ENCODE measurements at places on chromosomes 5 and 9.

DNA sequence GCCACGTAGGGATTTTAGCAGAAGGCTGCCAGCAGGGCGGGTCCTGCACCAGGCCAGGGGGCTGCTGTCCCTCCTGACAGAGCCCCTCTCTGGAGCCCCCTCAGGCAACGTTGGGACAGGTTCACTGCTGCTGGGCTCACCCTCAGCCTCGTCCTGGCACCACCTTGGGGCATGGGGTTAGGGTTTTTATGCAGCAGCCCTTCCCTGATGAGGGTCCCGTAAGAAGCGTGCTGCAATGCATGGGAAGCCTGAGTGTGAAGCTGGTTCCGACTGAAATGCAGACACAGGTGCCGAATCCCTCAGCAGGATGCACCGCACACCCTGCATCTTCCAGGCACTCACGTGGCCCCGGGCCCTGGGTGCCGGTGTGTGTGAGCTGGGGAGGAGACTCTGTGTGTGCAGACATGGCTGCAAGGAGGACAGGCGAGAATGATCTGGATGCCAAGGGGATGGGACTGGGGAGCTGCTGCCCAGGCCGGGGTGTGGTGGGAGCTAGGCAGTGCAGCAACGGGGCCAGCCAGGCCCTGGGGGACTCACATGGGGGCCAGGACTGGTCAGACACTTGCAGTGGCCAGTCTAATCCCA is 27.1 kb downstream of the ZDHHC11B start:
- peak; percentile 40 for DNase-seq

DNA sequence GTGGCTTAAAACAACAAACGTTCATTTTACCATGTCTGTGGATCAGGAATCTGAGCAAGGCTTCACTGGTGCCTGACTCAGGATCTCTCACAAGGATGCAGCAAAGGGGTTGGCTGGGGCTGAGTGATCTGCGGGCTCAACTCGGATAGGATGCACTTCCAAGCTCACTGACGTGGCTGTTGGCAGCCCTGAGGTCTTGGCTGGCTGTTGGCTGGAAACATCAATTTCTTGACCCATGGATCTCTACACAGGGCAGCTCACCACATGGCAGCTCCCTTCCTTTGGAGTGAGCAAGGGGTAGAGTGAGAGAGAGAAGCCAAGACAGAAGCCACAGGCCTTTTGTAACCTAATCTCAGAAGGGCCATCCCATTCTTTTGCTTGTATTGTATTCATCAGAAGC is 202.1 kb downstream of the NXNL2 start:
- no peak for DNase-seq

GRCh38 chr5:150505041-150505511 is 2.9 kb upstream of the NDST1 start:
- no peak for DNase-seq

DNA sequence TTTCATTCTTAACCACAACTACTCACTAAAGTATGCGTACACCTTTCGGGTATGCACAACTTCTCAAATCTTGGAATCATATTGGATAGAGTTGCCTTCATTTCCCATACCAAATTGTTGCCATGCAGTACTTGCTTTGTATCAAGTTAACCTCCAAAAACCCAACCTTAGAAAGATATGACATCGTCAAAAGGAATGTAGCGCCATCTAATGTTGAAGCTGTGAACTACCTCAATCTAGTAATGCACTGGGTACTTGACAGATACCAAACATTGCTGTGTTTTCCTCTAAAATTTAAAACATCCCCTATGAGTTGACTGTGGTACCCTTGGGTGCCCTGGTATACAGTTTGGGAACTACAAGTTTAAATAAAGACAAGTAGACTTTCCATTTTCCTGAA is 318.4 kb downstream of the ARL15 start:
- no peak for DNase-seq

GRCh38 chr9:37956904-37957663 is 53.2 kb upstream of the SLC25A51 start:
- no peak for DNase-seq

DNA sequence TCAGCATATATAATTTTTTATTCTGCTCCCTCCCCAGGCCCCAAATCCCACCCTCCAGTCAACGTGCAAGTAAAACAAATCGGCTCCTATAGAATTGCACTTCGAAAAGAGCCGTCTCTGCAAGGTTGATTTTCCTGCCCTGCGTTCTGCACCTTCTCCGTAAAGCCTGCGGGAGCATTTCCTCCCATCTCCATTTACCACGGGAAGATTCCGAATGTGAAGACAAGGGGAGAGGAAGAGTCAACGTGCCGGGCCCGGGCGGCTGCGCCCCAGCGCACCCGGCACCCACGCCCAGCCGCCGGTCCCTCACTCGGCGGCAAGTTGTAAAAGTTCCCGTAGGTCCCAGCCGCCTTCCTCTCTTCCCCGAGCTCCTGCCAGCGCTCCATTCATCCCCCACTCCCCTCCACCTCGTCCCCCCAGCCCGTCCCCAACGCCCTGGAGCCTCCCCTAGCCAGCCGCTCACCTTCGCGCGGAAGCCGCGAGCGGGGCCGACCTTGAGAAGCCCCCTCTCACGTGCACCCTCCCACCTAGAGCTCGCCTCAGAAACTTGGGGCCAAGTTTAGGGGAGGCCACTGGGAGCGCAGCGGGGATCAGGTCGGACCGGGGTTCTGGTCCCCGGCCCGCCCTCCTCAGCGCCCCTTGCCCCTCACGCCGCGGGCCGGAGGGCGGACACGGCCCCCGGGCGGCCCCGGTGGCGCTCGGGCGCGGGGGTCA is 431 bp downstream of the BNC2 start:
- DNase-seq = peak; percentile 58

DNA sequence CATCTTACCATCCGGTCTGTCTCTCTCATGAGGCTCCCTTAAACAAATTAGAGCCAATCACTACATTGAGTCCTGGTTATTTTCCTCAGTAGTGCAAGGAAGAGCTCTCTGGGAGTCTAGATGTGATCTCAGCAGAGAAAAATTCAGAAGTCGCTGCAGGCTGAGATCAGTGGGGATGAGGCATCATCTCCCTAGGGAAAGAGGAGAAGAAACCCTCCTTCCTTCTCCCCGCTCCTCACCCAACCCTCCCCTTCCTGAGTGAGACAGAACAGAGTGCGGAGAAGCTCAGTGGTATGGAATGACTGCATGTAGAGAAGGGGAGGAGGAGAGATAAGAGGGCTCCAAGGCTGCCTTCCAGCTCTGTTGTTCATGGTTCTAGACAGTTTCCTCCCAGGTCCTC is 80.5 kb downstream of the PAPPA start:
- no peak for DNase-seq

- no peak for DNase-seq
These were observed 33.2 kb downstream of the MYO10 start for GRCh38 chr5:16902846-16903245.

DNA sequence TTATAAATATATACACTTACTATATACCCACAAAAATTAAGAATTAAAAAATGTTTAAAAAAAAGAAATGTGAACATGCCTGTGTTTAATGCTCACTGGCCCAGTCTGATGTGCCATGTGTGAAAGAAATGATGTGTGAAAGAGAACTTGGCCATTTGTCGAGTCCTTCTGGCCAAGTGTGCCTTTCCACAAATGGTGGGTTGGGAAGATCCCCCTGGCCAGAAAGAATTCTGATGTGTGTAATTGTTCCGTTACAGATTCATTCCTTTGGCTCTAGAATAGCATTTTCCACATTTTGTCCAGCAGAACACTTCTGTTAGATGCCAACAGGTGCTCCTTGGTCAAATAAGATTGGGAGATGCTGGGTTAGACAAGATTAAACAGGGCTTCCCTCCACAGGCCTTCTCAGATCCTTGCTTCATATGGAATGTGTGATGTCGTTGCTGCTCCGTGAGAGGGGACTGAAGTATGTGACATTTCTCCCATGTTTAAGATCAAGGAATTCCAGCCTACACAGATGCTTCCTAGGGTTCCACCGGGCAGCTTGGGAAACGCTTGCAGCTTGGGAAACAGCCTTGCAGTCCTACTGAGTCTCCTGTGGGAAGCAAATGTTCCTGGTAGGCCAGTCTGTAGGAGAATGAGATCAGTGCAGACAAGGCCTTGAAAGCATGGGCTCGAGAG is 32.1 kb downstream of the GDNF start:
- DNase-seq = no peak

GRCh38 chr5:167030500-167031120 is 1260.8 kb upstream of the WWC1 start:
- DNase-seq = no peak

- no peak for DNase-seq
These were observed 1.1 kb upstream of the ADAM19 start for GRCh38 chr5:157576678-157577077.

- DNase-seq = no peak
These were observed 220.0 kb downstream of the GLIS3 start for GRCh38 chr9:4079906-4080305.

DNA sequence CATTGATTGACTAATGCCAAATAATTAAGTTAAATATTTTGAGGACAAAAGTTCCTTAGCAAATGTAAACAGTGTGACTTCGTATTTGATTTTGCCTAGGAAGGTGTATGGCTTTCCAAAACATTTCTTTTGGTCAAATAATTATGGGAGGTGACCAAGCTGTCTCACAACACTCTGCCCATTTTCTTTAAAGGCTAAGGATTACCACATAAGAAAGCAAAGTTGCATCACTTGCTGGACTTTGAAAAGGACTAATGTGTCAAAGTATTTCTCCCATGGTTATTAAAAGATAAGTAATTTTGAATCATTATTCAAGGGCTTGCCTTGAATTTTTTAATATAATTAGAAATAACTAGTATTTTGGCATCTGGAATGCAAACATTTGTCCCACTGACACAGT is 74.7 kb downstream of the HAPLN1 start:
- no peak for DNase-seq

GRCh38 chr9:110329639-110330230 is 7.9 kb downstream of the TXNDC8 start:
- no peak for DNase-seq

DNA sequence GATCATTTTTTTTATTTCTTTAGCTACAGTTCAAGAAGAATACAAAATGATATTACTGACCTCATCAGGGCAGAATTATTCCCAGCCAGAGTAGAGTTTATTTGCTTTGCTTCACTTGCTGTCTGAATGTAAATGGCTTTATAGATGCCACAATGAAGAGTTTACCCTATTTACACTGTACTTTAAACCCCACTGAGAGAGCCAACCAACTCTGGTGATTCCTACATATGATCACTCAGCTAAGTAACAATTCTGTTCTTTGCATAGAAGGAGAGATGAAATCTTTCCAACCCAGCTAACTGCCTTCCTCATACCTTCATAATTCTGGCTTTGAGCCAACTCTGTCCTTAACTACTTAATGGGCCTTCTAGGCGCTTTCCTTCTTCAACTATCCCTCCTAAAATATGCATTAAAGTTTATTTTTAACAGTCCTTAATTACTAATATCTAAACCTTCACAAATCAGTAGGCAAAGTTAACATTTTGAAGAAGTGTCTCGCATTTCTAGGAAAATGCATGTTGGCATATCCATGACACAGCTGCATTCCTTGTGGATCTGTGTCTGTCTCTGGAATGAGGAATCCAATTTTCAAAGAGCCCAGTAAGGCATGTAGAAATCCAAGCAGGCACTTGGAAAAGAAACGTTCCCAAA is 284.8 kb upstream of the GRAMD2B start:
- DNase-seq = no peak

DNA sequence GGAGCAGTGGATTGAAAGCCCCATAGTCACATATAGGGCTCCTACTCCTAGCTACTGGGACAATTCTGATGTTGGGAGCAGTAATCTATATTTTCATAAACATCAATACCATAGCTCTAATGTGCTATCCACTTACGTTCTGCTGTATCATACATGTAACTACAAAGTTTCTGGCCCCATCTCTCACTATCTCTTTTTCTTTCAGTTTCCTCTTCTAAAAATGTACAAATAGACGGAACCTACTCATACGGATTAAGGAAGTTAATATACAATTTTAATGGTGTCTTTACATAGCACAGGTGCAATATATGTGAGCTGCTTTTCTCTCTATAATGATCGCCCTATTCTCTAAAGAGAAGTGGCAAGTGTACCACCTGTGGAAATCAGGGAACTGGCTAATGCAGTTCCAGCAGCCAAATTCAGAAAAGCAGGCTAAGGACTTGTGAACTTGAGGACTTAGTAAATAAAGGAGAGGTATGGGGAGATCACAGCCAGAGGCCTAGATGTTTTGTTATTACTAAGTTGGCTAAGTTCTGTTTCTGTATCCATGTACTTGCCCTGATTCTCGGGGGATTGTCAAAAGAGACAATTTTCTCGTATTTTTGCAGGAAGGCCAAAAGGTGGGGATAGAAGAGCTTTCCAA is 1021.9 kb downstream of the CDH12 start:
- DNase-seq = no peak

DNA sequence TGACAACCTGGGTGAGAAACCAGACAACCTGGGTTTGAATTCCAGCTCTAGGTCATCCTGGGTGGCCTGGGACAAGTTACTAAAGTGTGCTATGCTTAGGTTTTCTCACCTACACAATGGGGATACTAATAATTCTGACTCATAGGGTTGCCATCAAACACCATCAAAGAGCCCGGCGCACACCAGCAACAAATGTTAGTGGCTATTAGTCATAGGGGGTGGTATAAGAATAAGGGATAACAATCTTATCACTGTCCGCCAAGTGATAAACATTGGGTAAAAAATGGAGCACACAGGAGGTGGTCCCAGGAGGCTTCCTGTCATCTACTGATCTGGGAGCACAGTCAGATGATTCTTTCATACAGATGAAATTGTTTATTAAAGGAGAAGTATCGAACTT is 61.4 kb upstream of the AFAP1L1 start:
- DNase-seq = no peak

GRCh38 chr5:62308439-62308838 is 2.4 kb downstream of the KIF2A start:
- DNase-seq = no peak

- no peak for DNase-seq
These were observed 62.4 kb downstream of the NR3C1 start for GRCh38 chr5:143340891-143341685.

DNA sequence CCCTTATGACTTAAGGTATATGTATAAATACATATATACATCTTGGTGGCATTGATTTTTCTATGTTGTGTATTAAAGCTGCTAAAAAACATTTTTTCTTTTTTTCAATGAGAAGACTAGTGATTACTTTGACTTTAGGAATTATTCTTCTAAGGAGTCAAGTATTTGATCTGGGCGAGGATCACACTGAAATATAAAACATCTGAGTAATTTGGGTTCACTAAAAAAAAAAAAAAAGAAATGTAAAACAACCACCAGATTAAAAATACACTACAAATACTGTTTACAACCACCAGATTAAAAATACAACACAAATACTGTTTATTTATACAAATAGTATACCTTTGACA is 9.0 kb downstream of the UBAP1 start:
- no peak for DNase-seq

DNA sequence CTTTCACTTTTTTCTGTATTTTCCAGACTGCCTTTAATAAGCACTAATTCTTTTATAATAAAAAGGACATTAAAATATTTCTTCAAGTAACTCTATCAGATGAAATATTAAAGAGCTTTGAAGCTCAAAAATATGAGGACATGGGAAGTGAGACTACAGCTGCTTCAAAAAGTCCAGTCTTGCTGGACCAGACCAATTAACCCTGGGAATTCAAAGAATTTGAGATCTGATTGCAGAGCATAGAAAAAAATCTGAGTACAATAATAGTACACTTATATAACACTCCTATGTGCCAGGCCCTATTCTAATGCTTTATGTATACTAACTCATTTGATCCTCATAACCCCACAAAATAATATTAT is 9.8 kb downstream of the TMEM245 start:
- no peak for DNase-seq

- DNase-seq = no peak
These were observed 18.4 kb upstream of the ISCA1 start for GRCh38 chr9:86300701-86301100.

- no peak for DNase-seq
These were observed 18.8 kb downstream of the ZBTB5 start for GRCh38 chr9:37446401-37446800.

- no peak for DNase-seq
These were observed 8.9 kb upstream of the RAB14 start for GRCh38 chr9:121210536-121210935.

All from left hindlimb (tissue), 1 donor.